ENCODE measurements at places on chromosomes 5 and 9.

DNA sequence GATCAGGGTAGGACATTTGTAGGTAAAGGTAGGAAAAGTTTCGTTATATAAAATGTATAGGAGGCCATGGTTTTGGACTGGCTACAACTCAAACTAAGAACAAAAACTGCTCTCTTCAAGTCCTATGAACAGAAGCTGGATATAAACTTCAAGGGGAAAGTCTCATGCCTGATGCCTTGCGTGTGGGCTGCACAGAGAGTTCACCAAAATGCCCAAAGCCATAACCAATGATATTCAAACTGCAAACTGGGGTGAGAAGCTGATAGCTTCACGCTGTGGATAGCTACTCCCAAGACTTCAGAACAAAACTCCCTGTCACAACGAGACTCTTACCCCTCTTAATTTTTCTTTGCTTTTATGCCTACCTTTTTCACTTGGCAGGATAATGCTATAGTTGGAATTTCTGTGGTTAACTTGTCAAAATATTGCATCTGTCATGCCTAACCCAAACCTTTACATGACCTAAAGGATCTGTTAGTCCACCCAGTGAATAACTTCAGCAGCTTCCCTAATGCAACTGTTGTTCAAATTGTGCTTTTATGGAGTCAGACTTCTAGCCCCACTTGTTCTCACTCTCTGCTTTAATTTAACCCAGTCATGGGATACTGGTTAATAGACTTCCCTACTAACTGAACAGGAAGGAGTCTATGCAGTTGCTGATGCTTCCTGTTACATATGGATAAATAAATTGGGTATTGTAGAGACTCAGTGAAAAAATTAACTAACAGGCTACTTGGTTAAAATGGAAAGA, 71.9 kb downstream of the SFXN1 start:
- DNase-seq = no peak

DNA sequence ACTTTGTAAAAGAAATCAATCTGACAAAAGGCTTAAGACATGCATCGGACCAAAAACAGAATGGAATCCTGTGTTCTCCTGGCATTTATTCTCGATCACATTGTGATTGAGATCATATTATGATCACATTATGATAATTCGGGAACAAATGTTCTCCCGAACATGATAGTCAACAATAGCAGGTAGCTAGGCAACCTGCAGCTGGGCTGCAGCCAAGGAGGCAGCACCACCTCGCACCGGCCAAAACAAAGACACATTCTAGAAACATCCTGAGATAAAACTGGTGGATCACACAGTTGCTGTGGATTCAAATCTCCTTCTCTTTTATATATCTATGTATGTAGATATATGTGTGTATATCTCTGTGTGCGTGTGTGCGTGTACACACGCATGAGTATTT, 480.6 kb upstream of the CYLC2 start:
- no peak for DNase-seq

DNA sequence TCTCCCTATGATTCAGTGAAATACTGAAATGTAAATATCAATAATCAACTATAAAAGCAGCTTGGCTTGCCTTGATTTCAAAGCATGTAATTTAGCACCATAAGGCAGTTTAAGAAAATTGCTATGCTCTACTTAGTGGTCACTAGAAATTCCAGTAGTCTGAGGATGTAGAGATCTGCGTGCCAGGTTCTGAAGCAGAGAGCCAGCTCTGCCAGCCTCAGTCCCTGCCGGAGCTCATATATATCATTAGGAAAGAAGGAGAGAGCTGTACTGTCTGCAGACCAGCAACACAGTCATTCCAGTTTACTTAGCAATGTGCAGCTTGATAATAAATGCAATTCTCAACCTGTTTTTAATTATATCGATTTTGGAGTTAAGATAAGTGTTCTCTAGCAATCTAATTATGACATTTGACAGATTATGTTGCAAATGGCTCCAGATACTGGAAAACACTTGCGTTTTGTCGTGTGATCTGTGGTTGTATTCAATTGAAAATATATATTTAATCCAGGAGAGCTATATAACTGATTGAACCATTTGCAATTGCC, 540.5 kb downstream of the CTNND2 start:
- no peak for DNase-seq

GRCh38 chr5:98458726-98459125, 314.7 kb upstream of the RGMB start:
- no peak for DNase-seq

DNA sequence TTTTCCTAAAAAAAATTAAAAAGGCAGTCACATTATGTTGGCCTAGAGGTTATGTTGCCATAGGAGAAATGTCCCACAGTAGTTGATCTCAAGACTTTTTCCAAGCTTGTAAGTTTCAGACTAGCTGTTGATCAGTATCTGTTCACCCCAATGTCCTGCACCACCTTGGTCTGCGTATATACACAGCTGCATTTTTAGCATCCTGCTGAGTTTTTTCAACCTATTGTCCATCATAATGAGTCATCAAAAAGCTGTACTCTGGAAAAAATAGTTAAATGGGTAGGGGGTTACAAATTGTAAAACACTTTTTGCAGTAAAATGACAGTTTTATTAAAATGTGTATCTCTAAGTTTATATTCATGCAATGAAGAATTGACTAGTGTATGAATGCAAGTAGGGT, 53.2 kb upstream of the TMEM171 start:
- no peak for DNase-seq

DNA sequence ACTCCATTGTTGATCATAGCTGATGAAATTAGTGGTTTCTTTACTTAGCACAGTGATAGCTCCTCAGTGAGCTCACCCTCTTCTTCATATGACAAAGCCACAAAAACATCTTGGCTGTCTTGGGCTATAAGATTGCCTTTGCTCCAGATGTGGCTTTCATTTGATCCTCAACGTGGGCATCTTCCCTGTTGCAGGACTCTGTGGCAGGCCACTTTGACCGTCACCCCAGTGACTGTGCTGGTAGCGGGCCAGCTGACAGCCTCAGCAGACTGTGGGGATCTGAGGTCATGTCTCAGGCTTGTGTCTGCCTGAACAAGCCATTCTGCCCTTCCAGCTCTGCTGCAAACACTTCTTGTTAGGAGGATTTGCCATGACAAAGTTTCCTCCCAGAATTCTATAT, 422.2 kb downstream of the NR2F1-AS1 start:
- DNase-seq = no peak

DNA sequence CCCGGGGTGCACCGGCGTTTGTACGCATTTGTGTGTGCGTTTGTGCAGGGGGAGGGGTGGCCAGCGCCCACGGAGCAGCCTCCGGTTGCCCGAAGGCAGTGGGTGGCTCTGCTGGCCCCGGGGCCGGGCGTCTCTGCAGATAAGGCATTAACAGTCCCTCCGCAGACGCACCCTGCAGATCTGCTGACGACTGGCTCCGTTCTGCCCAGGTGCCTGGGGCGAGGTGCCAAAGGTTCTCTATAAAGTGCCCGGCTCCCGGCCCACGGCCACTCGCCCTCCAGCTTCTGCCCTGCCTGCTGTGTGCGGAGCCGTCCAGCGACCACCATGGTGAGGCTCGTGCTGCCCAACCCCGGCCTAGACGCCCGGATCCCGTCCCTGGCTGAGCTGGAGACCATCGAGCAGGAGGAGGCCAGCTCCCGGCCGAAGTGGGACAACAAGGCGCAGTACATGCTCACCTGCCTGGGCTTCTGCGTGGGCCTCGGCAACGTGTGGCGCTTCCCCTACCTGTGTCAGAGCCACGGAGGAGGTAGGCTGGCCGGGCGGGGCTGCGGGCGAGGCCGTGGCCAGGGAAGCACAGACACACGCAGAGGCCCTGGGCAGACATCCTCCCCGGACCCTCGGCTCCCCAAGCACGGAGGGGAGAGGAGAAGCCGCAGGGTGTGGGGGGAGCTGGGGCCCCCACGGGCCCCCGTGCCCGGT, at the start of gene SLC6A19:
SLC6A19 (plus strand) TSS at position 269 of the 699 bp plus-strand sequence; CDS start at position 325, 56 bp downstream.
- DNase-seq = no peak

All from activated CD8-positive, alpha-beta memory T cell treated with anti-CD3 and anti-CD28 coated beads for 4 hours (primary cell).